ENCODE measurements at places on chromosomes 6 and 20. TPM values are rescaled to one million over a fixed set of nuclear protein-coding genes. Genes with fewer than 3 reads are reported as not detected.

The IRF4 gene
- total RNA-seq, result 6.2 TPM

The TUBB2B gene
- 17.8 TPM for total RNA-seq

The PKIB gene
- total RNA-seq, result 4.4 TPM

The CTAGE9 gene
- not detected for total RNA-seq

The MRS2 gene
- 14.4 TPM for total RNA-seq

The PEX6 gene
- 13.1 TPM for total RNA-seq

The FAM50B gene
- total RNA-seq, result 5.0 TPM

The COL21A1 gene
- 79.8 TPM for total RNA-seq

The MLN gene
- total RNA-seq, result not detected

The KIZ gene
- total RNA-seq, result 14.2 TPM

The LINC00237 gene
- not detected for total RNA-seq

The PDYN gene
- not detected for total RNA-seq

The PI16 gene
- 10.1 TPM for total RNA-seq

Measured in skin of body (tissue), 3 donors.